ENCODE measurements at places on chromosomes 12 and 14.
A peak's percentile ranks its signal among the peaks of the same experiment; 100 is the strongest.

GRCh38 chr12:120220838-120221575 lies 20.1 kb upstream of the RPLP0 start:
- no peak for DNase-seq

DNA sequence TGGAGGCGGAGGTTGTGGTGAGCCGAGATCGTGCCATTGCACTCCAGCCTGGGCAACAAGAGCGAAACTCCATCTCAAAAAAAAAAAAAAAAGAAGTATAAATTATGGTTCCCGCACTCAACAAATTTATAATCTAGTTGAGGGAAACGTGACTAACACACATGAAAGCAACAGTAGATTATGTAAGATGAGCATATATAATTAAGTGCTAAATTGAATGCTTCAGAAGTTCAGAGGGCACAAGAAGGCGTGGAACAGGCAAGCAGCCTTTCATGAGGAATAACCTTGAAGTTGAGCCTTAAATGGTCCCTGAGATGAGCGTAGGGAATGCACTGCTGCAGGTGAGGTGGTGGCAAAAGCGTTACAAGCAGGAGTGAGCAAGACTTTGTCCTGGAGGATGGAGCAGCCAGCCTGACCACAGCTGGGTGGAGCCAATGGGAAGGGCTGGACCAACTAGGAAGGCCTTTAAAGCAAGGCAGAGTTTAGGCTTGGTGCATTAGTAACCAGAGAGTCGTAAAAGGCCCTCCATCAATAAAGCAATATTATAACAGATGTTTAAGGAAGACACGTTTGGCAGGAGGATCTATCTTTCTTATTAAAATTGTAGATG lies 30.6 kb upstream of the TUBA1A start:
- DNase-seq: no peak

DNA sequence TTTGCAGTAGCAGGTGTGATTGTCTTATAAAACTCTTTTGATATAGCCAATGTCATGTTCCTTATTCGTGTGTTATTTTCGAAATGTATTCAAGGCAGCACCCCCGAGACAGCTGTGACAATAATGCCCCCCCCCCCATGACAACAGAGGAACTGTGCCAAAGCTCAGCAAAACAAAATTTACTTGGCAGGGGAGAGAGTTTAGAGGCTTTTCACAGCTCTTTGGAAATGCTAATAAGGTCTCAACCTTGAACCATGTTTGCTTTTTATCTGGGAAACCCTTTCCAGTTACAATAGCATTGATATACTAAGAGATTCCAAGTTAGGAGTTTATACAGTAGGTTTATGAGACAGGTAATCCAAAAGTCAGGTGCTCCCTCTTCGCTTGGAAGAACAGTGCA lies 56.4 kb upstream of the USP44 start:
- DNase-seq: no peak

DNA sequence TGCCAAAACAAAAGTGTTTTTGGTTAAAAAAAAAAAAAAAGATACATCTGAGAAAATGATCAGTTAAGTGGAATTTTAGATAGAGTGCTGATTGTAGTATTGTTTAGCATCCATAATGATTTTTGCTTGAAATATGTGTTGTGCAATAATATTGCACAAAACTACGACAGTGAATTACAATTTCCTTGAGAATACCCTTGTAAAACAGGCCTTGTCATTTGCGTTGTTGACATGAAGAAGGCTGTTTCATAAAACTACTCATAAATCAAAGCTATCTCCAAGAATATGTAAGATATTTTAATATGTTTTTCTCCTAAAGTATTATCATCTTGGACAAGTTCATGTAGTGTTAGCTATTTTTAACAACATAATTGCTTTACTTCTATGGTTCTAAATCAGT lies 1077.0 kb downstream of the LRFN5 start:
- no peak for DNase-seq

GRCh38 chr12:104677441-104678089 lies 220.8 kb downstream of the CHST11 start:
- DNase-seq: peak; percentile 21

GRCh38 chr14:24139272-24139934 lies 2.0 kb downstream of the EMC9 start:
- DNase-seq: no peak

Data from prostate gland (tissue), 2 donors.